Fibroblast of skin of back (primary cell): ENCODE measurements at places on chromosomes 5 and 9.

GRCh38 chr5:53991942-53992341 lies 318.4 kb downstream of the ARL15 start:
- DNase-seq, result peak; percentile 10

GRCh38 chr5:123285122-123286023 lies 137.8 kb downstream of the CEP120 start:
- DNase-seq, result peak; percentile 25

DNA sequence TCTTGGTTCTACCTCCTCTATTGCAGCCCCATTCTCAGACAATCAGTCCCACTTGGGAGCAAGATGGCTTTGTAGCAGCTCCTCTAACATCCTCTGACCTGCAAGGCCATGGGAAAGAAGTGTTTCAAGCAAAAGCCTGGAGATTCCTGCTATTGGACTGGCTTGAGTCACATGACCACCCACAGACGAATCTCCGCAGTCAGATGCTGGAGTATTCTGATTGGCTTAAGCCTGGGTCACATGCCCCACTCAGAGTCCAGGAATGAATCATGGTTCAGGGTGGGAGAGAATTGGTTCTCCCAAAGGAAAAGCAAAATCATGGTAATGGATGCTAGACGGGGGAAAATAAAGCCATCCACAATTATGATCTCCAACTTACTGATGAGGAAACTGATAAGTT lies 22.6 kb upstream of the LMX1B start:
- no peak for DNase-seq

DNA sequence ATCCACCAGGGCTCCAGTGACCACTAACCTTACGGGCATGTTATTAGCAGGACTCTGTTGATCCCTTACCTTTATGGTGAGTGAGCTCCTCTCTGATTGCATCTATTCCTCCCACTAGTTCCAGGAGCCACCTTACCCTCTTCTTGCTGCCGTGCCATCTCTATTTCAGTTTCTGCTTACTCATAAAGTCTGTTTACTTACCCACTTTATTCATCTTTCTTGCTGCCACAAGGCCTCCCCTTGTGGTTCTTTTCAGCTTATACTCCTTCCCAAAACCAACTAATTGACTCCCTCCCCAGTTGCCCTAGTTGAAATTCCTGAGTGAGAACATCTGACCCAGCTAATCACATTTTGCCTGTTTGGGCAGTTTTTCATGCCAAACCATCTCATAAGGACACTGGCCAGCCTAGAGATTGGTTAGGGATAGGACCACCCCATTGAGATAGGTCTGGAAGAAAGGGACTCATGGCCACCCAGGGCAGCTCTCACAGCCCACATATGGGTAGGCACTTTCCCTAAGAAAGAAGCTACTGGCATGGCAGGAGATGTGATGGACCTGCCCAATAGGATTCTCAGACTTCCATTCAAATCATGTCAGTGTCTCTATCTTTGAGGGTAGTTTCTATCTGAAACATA lies 412.7 kb downstream of the EFNA5 start:
- peak; percentile 6 for DNase-seq

GRCh38 chr5:156529892-156530291 lies 202.9 kb downstream of the SGCD start:
- no peak for DNase-seq

- no peak for DNase-seq
Observed at GRCh38 chr5:96264047-96264446, 169.0 kb downstream of the PCSK1 start.

DNA sequence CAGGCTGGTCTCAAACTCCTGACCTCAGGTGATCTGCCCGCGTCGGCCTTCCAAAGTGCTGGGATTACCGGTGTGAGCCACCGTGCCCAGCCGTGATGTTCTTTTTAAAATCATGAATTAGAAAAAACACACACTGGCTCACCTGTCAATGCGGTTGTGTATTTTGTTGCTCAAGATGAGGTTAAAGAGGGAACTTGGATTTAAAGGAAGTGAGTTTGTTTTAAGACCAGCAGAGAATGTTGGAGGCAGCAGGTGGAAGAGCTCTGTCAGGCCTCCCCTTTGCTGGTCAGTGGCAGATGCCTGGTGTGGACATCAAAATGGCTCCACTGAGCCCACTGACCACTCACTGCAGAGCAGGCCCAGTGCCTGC lies 38.9 kb downstream of the WNK2 start:
- DNase-seq, result no peak

GRCh38 chr5:108747774-108748400 lies at the start of gene FER:
TSS of gene FER (plus strand) at chr5:108747897. CDS start at chr5:108798183, 50,286 bp downstream.
- DNase-seq, result peak; percentile 76

DNA sequence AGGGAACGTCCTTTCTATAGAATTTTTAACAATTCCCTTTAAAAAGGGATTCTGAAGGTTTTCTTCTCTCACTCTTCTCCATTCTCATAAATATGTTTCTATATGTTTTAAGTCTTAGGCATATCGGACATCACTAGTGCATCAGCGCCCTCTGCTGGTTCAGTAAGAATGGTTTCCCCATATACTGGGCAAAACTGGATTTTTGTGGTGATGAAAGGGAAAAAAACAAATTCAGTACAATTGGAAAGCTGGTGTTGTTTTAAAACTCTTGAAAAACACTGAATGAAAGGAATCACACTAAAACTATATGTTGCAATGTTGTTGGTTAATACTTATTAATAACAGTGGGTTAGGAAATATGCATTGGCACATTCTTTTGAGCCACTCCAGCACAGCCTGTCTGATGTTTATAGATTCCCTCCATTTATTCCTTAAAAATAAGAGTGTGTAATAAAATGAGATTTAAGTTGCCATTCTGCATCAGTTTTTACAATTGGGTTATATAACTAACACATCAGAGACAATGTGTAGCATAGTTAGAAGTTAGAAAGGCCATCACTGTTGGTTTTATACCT lies 15.8 kb downstream of the CWC27 start:
- peak; percentile 73 for DNase-seq

- no peak for DNase-seq
Observed at GRCh38 chr5:177535125-177535524, 18.4 kb upstream of the DDX41 start.

- DNase-seq, result no peak
Observed at GRCh38 chr9:25752398-25752797, 74.2 kb upstream of the TUSC1 start.

- DNase-seq, result no peak
Observed at GRCh38 chr9:124448019-124448418, 2.2 kb upstream of the ADGRD2 start.
